ENCODE measurements at places on chromosomes 4 and X.

GRCh38 chrX:30714138-30714537 lies 60.9 kb downstream of the GK start:
- DNase-seq, result no peak

DNA sequence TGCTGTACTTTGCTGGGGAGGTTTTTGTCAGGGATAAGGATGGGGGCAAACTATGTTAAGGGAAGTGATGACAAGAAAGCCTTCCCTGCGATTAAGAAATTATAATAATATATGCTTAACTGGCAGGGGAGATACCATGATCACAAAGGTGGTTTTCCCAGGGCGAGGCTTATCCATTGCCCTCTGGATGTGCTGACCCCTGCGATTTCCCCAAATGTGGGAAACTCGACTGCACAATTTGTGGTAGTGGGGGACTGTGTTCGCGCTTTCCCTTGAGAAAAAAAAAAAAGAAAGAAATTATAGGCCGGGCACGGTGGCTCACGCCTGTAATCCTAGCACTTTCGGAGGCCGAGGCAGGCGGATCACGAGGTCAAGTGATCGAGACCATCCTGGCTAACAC lies 24.5 kb downstream of the SLC25A43 start:
- no peak for DNase-seq

GRCh38 chr4:154076921-154077320 lies 288.0 kb upstream of the SFRP2 start:
- peak; percentile 10 for DNase-seq

DNA sequence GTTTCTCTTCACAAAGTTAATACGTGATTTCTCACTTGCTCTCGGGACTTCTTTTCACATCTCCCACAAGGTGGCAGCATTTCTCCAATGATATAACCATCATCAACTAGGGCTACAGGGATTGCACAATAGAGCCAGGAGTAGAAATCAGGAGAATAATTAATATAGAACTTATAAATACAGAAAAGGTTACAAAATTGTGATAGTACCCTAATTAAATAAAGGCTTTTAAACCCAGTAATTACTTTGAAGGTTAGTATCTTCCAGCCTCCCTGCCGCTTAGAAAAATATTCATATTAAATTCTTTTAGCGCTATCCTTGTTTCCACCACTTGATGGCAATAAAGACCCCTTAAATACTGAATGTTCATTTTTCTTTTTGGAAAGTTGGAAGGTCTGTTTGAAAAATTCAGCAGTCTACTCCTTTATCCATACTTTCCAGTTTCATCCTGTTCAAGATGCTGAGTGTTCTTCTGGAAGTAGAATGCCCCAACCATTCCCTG lies 65.8 kb downstream of the RASGEF1B start:
- peak; percentile 80 for DNase-seq

DNA sequence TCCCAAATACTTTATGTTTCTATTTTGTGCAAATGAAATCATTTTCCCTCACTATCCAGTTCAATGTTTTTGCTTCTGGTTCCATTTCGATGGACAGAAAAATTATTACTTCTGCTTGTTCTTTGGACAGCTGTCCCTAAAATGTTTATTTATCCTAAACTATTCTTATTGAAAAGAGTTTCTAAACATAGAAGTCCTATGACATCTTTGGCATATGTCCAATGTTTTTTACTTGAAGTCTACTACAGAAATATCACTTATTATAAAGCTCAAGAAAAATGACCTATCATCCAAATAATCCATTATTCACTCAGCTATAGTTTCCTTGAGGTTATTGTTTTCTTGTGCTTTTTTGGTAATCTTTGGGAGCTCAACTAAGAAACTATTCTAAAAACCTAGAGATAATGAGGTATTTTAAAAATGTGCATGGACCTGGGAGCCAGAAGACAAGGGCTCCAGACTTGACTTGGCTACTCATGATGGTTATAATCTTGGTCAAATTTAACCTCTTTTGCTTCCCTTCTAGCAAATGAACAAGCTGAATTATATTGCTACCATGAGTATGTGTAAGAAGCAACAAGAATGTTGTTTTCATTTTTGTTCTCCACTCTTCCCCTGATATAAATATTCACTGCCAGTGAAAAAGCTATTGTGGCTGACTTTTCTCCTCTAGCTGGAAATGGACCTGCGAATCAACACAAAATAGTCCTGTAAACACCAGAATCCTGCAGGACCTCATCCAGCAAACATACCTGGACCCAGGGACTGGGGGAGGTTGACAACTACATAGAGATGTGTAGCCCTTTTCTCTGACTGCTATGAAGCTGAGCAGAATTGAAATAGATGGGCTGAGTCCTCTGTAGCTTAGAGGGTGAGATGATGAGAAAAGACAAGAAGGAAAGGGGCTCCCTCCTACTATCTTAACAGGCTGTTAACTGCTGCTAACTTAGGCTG lies 137.4 kb downstream of the FRYL start:
- peak; percentile 28 for DNase-seq

DNA sequence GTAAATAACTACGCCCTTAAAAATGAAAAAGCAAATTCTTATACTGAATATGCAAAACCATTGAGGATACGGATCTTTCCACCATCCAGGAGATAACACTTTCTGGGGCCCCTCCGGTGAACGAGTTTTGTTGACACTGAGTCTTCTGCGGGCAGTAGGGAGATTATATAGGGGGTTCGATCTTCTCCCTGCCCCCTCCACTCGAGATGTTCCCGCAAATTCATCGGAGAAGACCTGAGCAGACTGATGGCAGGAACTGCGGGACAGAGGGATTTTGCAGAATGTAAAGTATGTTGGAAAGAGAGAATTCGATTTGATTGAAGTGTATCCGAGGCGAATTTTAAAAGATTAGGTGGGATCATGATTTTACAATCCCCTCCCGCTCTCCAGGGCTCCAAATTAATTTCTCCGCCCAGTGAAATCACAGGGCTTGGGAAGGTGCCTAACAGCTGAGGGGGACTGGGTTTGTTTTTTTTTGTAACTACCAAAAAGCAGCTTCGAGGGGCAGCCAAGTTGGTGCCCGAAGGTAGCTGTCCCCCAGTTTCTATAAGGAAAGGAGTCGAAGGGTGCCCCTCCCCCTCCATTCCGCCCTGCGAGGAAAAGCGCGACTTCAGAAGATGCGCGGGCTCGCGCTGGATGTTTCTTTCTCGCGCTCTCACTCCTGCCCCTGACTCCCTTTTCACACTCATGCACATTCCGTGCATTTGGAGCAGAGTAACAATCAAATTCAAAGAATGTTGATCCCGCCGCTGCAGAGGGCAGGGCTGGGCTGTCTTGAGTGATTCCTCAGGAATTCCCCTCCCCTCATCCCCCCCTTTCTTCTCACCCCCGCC lies 1.2 kb downstream of the TMEM255A start:
- DNase-seq, result peak; percentile 43

GRCh38 chrX:2638279-2638678 lies 52.8 kb upstream of the CD99 start:
- DNase-seq, result no peak

DNA sequence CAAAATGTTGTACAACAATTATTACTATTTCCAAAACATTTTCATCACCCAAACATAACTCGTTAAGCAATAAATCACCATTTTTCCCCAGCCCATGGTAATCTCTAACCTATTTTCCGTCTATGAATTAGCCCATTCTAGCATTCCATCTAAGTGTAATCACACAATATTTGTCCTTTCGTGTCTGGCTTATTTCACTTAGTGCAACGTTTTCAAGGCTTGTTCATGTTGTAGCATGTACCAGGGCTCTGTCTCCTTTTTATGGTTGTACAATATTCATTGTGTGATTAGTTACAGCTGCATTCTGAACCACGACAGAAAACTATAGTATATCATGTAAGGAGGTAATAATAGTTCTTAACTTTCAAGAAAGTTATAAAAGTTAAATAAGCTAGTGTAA lies 656.0 kb upstream of the HS3ST1 start:
- no peak for DNase-seq

GRCh38 chr4:81919810-81920209 lies 448.1 kb upstream of the RASGEF1B start:
- DNase-seq, result no peak

DNA sequence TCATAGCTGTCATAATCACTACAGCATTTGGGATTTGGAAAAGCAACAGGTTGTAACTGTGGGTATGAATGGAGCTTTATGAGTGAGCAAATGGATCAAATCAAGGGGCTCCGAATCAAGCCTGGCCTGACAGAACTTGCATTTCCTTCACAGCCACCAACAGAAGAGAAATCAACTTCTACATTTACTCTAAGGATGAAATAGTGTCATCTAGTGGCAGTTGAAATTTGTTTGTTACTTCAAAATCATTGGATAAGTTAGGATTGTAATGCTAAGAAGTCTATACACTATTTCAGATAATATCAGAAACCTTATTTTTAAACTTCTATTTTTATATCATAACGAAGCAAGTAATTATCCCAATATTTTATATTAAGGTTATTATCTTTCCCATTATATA lies 10.7 kb upstream of the WDR17 start:
- DNase-seq, result no peak

DNA sequence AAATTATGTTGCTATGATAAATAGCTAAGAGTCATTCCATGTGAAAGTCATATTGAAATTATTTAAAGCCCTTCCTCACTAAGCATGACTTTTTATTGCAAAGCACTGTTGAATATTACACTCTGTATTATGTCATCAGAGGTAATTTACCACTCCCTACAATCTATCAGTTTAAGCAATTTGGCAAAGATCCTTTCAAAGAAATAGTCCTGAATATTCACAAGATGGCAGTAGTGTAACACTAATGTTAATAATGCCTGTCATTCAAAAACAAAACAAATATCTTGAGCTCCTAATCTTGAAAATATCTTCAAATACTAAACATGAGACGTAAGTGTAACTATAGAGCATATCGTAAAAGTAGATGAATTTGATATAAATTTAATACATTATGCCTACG lies 208.6 kb upstream of the TECRL start:
- no peak for DNase-seq

DNA sequence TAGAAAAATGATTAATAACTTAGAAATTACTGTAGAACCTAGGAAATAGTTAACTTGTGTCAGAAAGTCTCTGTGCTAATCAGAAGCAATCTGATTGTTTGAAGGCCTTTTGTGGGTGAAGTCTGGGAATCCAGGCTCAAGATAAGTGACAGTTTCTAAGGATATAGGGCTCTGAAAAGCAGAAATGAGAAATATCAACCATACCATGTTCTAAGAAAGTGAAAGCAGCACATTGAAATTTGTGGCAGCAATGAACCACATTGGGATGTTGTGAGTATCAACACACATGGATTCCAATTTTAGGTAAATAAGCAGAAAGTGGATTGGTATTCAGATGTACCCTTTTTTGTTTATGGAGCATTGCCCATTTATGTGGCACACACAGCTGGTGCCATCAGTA lies 464.6 kb downstream of the IL15 start:
- DNase-seq, result no peak

Measured in fibroblast of upper back skin (primary cell).